ENCODE measurements at places on chromosomes 16 and 17.

DNA sequence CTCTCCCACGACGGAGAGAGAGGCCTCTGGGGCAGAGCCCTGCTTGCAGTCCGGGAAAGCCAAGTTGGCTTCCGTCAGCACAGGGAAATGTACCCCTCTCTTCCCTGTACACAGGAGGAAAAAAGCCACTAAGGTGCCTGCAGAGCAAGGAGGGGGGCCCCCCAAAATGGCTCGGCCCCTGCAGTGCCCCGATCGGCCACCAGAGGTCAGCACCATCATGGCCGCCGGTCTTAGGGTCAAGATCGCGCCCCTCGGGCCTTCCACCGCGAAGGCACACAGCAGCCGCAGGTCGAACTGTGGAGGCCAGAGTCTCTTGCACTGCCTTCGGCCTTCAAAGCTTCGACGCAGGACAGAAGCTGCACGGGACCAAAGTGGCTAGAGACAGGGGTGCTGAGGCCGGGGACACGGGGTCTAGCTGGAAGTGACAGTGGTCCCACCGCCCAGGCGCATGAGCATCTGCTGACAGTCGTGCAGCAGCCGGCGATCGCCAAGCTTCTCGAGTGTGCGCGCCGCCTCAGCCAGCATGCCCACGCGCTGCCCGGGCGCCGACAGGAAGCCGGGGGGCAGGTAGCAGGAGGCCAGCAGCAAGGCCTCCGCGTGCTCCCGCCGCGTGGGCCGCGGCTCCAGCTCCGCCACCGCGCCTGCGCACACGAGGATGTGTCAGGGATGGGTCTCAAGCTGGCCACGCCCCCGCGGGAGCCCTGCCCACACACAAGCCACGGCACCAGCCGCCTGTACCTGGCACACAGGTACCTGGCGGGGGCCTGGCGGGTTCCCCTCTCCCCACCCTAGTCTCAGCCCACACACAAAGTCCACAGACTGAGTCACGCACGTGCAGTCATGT is 24.4 kb downstream of the SREBF1 start:
- DNase-seq: peak; percentile 32

DNA sequence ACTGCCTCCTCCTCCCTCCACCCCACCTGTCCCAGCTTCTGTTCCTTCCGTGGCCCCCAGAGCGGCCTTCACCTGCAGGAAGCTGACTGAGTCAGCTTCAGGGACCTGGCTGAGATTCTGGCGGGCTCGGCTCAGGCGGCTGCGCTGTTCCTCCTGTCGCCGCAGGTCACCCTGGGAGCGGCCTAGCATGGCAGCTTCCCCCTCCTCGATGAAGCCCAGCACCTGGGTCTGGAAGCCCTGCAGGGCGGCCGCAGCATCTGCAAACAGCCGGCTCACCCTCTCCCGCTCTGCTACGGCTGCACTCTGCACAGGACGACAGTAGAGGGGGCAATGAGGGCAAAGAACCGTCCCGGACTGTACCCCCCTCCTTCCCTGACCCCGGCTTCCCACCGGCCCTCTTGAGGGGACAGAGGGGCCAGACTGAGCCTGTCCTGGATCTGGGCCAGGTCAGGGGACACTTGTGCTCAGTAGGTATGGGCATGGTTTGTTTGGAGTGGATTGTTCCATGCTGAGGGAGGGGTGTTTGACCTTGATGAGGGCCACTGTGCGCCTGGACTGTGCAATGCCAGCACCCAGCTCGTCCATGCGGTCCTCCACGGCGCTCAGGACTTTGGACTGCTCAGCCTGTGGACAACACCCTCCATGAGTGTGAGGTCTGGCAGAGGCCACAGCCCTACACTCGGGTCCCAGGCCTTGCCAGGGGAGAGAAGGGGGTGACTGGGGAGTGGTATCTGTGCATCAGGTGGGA is 2.0 kb downstream of the TRIM47 start:
- DNase-seq: peak; percentile 58

- no peak for DNase-seq
Measured at GRCh38 chr16:27818246-27818645, 245.3 kb downstream of the GSG1L start.

DNA sequence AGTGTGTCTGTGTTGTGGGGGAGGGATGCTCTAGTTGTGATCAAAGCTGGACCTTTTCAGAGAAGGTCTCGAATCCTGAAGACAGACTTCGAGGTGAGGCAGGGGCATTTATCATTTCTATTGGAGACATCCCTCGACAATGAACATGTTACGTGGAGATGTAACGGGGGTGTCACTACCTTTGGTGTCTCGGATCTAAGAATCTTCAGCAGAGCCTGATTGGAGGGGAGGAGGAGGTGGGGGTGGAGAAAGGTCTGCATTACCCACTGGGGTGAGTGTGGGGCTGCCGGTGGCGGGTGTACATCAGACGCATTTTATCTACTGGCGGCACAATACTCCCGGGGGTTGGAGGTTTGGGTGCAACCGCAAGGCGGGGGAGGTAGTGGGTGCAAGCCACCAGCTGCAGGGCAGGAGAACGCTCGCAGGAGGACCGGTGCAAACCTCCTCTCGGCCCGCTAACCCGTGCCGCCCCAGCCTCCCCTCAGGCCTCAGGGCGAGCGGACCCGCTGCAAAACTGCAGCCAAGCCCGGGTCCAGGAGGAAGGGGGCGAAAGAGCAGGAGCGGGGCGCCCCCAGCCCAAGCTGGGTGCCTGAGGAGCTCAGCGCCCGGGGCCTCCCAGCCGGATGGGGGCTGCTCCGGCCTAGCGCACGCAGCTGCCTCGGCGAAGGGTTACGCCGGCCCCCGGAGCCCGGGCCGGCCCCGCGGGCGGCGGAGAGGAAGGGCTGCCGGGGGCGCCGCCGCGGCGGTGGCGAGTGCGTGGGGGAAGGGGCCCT is 735 bp downstream of the ZNF652 start:
- peak; percentile 20 for DNase-seq

DNA sequence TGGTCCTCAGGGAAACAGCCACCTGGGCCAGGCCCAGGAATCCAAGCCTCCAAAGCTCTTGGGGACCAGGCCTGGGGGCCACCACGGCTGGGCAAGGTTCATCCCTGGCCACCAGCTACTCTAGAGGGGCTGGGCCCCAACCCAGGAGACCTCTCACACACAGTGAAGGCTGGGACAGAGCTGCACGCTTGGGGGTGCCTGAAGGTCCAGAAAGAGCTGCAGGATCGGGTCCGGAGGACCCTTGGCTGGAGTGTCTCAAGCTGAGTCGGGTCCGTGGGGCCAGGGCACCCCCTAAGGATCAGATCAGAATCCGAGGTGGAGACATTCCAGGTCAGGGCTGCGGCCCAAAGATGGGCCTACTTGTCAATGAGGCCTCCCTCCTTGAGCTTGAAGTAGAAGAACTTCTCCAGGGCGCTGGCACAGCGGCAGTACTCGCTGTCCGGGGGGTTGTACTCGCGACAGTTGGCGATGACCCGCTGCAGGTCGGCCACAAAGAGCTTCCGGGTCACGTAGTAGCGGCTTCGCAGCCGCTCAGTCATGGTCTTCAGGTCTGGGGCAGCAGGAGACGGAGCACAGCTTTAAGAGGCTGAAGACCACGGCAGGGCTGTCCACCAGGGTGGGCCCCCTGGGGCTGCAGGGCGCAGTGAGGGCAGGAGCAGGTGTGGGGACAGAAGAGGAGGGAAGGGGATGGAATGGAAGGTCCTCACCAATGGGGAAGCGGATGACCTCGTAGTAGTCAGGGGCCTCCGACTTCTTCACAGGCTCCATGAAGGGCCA is 967 bp upstream of the DHX58 start:
- no peak for DNase-seq

DNA sequence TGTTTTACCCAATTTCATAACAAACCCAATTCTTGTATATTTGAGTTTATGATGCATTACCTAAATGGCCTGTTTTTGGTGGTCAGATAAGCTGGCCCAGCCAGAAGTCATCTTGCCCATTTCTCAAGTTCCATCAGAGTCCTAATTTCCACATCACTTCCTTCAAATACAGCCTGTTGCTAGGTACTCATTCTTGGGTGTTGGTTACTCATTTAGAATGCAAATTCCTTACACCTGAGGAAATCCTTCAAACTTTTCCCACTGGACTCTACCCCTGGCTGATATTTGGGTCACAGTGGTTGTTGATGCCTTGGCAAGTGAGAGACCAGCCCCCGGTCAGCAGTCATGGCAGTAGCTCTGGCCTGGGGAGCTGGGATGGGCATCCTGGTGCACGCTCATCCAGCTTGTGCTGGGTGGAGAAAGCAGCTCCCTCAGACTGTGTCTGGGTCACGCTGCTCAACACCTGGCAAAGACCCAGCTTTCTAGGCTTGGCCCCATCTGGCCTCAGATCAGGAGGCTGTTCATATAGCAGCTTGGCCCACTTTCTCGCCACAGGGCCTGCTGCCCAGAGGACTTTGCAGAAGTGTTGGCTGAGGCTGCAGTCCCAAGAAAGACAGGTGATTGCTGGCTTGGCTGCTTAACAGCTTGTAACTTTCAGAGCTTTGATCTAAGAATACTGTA is 25.8 kb downstream of the WSB1 start:
- no peak for DNase-seq

DNA sequence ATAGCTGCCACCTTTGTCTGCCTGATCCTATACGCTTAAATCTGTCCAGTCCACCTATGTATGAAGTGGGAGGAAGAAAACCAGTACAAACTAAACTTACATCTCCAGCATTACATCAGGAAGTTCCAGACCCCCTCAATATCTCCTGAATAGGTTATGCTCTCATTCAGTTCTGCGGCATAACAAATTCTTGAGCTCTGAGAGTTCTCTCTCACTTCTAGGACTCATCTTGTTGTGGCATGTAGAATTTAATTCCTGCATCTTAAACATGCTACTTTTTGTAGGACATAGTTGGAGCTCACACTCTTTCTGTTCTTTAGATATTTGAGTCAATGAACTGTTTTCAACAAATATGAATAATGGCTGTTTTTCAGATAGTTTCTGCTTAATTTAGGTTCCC is 662.5 kb downstream of the CDH11 start:
- no peak for DNase-seq

- no peak for DNase-seq
Measured at GRCh38 chr17:70820276-70820675, 650.9 kb downstream of the KCNJ2 start.

DNA sequence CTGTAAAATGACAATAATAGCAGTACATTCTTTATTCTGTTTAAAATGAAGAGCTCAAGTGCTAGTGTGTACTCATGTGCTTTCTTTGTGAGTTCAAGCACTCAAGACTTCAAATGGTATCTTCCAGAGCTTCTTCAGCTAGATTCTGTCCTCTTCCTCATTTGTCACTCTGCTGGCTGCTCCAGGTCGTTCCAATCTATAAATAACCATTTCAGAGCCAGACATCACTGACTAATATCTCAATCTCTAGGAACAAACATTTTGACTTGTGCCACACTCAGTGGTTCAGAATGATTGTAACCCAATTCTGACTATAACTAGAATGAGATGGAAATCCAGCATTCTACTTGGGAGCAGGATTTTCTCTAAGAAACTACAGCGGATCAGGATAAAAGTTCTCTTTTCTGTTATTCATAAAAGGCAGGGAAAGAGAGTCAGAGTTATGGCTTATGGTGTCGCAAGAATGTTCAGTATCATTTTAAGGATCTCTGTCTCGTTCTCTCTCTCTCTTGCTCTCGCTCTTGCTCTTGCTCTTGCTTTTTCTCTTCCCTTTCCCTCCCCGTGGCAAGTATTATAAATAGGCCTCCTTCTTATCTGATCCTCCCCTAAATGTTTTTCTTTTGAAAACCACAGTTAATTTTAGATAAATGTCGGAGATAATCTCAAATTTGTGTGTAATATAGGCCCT is 116.3 kb upstream of the MAF start:
- DNase-seq: no peak

DNA sequence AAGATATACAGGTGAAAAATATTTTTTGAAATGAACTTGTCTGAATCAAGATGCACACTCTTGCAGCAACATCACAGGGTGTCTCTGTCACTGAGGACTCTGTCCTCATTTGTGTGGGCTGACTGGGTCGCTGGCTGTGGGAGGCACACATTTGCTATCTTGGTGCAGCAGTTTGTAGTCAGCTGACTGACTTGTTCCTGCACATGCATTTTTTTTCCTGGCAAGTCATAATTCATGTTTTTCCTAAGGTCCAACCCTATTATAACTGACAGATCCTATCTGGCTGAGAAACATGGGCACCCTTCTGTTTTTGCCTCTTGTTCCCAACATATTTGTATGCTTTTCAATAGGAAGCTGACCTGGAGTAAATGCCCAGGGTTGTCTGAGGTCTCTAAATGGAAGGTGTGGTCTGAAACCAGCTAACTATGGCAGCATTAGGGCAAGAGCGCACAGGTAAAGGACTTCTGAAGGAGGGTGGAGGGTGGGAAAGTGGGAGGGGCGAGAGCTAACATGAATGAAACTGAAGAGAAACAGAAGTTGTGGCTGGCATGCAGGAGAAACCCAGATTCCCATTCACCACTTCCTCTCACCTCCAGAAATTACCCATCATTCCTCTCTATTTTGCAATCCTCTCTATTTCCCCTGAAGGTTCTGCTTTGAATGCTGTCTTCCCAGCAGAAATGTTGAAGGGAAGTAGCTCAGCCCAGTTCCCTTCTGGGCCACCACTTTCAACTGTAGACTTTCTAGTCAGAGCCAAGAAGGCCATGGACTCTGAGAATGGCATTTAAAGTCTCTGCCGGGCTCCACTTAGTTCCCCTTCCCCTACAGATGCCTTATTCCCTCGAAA is 166.1 kb downstream of the PRKCA start:
- no peak for DNase-seq

GRCh38 chr16:22927306-22927705 is 113.3 kb downstream of the HS3ST2 start:
- no peak for DNase-seq

DNA sequence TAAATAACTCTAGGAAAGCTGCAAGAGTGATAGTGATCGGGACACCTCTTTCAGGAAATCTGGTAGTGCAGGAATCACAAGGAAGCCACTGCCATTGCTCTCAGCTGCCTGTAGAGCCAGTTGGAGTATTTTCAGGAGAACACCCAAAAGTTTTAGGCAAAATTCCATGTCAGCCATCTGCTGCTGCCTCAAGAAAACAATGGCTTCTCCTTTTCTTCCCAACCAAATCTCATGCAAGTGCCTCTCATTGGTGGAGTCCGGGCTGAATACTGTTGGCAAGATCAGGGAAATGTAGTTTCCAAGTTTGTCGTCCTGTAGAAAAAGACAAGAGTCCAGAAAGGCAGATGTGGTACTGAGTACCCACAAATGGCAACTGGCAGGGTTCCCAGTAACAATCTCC is 54.9 kb upstream of the TANC2 start:
- DNase-seq: no peak

DNA sequence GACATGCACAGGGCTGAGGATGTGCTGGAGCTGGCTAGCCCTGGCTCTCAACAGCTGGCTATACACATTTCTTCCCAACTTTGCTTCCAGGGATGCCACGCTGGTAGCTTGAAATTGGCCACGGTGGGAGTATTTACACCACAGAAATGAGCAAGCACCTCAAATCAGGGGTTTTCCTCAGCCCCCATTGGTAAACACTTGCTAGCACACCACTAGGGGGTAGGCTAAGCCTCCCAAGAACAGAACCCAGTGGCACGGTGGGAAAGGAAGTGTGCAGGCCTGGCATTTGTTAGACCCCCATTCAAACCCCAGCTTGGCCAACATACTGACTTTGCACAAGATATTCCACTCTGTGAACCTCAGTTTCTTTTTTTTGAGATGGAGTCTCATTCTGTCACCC is 12.9 kb downstream of the DRC3 start:
- no peak for DNase-seq

- DNase-seq: peak; percentile 29
Measured at GRCh38 chr17:82097184-82097918, 685 bp downstream of the FASN start.

GRCh38 chr17:29176558-29177351 is 3.4 kb downstream of the MYO18A start:
- no peak for DNase-seq

- DNase-seq: no peak
Measured at GRCh38 chr17:70945386-70945785, 776.1 kb downstream of the KCNJ2 start.

- DNase-seq: no peak
Measured at GRCh38 chr16:50718061-50718760, 23.7 kb upstream of the CYLD start.

Measured in stimulated activated CD4-positive, alpha-beta T cell treated with anti-CD3 and anti-CD28 coated beads, Interleukin-1b, Interleukin-23, amount 100 ng/mL, for 1 hour (primary cell).